ENCODE measurements at places on chromosomes 4 and X.
A peak's percentile ranks its signal among the peaks of the same experiment; 100 is the strongest.

DNA sequence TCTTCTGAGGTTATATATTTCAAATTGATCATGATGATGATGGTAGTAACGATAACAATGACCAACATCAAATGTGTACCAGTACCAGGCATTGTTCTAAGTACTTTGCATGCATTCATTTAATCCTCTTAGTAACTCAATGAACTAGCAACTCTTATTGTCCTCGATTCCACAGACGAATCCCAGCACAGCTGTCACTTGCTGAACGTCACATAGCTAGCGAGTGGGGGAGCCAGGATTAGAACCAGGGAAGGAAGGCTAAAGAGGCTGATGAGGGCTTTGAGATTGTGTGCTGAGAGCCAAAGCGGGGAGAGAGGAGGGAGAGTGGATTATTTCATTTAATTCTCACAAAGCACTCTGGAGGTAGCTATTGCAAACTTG is 103.6 kb downstream of the PHOX2B start:
- DNase-seq: no peak

DNA sequence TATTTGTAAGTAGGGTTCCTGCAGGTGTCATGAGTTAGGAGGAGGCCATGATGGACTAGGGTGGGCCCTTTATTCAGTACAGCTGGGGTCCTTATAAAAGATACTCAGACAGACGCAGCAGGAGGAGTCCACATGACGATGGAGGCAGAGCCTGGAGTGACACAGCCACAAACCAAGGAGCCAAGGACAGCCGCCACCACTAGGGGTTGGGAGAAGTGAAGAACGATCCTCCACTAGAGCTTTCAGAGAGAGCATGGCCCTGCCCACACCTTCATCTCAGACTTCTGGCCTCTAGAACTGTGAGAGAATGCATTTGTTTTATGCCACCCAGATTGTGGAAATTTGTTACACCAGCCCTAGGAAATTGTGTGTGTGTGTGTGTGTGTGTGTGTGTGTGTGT is 31.1 kb downstream of the JAKMIP1 start:
- DNase-seq: no peak

GRCh38 chr4:141652161-141652778 is 15.9 kb downstream of the IL15 start:
- DNase-seq: no peak

- no peak for DNase-seq
Measured at GRCh38 chr4:189299706-189300105, 641.0 kb upstream of the FRG1 start.

DNA sequence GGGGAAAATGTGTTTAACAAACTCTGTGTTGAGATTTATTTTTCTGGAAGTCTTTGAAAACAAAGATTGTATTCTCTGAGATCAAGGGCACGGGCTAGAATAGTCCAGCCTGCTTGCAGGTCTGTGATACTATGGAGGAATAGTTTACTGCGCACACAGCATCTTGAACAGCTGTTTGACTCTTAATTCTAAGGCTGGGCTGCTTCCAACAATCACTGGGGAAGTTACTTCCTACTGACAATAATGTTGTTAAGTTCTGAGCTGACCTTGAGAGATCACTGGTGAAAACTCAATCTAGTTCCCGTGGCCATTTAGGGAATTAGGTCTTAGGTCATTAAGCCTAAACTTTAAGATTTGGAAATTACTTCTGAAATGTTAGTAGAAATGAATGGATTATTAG is 416.1 kb upstream of the FTHL17 start:
- no peak for DNase-seq

DNA sequence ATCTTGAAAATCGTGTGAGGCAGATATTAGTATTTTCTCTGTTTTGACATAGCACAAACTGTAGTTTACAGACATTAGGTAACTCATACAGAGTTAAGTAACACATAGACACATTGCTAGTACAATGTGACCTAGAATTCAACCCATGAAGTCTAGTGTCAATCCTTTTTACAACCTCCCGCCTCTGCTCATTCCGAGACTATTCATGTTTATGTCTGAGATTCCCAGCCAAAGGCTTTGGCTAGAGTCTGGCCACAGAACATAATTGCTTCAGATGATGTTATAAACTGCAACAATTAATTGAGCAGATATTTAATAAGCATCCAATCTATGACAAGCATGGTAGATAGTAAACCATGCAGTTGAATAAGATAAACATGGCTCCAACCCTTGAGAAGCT is 841.0 kb downstream of the STIM2 start:
- DNase-seq: no peak

GRCh38 chr4:11328401-11328800 is 100.3 kb downstream of the HS3ST1 start:
- no peak for DNase-seq

- DNase-seq: no peak
Measured at GRCh38 chrX:132433001-132433400, 55.8 kb downstream of the MBNL3 start.

DNA sequence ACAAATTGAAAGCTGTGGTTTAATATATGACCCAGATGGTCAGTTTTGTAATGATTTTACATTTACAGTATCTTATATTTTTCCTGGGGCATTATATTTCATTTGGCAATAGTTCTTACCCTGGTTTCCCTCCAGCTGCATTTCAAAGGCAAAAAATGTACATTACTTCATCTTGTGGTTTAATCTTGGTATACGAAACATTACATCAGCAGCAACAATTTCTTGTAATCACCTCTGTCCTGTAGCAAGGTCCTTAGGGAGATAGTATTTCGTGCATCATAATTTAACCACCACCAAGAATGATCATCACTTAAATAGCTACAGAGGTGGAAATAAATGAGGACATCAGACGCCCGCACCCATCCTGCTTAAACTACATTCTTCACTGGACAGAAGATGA is 48.8 kb downstream of the HS6ST2 start:
- DNase-seq: no peak

DNA sequence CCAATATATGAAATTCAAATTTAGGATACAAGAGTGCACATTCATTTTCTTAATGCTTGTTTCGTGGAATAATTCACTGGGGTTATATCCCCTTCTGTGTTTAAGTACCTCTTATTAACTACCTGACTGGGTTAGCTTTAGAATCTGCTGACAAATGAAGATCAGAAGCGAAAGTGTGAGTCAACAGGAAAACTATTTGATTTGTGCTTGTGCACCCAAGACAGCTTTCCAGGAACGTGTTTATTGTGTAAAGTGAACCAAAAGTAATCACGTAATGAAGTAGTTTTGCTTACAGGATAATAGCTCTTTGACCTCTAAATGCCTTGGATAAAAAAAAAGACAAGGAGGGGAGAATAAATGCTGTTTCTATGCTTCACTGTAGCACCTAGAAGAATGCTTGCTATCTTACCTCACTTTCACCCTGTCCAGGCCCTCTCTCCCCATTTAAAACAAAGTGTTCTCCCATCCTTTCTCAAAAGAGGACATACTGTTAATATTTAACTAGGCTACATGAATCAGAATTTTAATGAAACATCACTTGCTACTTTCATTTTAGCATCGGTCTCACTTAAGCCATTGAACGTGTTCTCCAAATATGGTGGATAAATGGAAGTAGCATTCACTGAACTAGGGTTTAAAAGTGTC is 141.9 kb downstream of the THOC2 start:
- DNase-seq: peak; percentile 2

DNA sequence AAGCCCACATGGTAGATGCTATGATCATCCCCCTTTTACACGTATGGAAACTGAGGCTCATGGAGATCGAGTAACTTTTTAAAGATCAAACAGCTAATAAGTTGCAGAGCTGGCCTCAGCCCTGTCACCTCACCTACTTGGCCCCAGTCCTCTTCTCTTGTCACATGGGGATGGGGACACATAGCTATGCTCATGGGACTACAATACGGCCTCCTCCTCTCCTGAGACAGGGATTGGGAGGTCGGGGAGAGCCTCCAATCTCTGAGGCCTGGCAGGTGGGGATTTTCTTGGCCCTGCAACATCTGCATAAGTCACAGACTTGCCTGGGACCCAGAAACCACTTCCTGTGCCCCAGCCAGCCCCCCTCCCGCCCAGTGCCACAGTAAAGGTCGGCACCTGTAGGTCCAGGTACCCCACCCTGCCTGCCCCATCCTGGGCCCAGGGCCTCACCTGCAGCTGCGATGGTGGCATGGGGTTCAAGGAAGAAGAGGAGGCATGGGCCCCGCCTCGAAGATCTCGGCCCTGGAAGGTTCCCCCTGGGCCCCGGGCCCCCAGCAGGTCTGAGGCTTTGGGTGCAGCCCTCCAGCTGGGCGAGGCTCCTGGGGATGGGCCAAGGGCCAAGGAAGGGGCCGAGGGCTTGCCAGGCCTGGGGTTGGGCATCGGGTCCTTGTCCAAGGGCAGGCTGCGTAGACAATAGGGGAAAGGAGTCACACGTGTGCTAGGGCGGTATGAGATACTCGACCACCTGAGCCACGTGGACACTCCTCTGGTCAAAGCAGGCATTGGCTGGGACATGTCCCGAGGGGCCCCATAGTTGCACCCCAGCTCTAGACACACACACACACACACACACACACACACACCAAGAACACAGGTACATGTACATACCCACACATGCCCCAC is 6.4 kb downstream of the FOXP3 start:
- no peak for DNase-seq

DNA sequence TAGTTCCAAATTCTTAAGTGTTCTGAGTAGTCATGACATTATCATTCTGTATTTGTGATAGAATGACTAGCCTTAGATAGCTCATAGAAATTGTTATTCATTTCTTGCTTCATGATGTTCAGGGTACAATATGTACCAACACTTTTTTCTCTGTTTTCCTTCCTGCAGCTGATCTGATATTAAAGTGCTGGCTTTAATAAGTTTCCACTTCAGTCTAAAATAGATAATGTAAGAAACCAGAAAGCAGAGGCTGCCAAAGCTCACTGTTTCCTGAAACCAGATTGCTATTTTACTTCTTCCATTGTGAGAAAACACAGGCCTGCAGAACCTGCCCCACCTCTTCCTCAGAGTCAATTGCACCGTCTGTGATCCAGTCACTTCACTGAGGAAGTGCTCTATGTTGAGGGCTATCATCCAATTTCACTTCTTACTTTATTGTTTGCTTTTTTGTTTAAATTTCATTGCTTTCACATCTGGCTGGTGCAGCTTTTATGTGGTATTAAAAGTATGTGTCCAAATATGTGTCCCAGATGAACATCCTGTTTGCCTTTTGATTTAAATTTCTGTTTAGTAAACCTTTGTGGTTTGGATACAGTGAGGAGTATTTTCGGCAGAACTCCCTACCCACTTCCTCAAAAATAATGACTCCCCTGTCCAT is 652.1 kb downstream of the ANKRD50 start:
- DNase-seq: no peak

DNA sequence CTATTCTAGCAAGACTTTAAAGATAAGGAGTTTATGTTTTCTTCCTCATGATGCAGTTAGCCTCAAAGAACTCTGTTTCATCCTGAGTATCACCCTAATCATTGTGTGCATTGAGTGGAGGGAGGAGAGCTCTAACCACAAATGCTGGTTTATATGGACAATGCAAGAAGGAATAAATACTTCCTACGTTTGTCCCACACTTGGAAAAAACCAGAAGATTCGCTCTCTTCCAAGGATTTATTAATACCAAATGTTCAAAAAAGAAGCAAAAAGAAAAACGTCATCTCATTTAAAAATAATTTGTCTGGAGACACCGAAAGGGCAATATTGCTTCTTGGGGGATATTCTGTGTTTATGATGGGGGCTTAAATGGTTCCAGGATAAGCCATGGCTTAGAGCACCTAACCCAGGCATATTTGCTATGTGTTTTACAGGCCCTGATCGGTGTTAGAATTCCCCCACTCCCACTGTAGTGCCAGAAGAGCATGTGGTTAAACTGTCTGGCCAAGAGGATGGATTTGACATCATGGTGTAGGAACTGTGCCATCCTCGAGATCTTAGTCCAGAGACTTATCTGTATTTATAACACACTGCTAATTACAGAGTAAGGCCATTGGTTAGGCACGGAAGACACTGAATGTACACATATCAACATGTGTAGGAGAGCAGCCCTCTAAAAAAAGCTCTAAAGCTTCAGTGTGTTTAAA is 227.2 kb downstream of the ANK2 start:
- DNase-seq: no peak

DNA sequence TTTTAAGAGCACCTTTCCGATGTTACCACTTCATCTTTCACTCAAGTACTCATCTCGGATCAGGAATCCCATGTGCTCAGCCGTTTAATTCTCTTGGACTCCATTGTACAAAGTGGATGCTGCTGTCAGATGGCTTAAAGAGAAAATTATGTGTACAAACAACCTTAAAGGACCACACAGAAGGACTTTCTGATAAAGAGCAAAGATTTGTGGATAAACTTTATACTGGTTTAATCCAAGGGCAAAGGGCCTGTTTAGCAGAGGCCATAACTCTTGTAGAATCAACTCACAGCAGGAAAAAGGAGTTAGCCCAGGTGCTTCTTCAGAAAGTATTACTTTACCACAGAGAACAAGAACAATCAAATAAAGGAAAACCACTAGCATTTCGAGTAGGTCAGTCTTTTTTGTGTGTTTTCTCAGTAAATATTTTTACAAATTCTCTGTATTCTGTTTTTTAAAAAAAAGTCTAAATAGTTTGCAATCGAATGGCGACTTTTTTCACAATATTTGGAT is 20.1 kb downstream of the MMAA start:
- no peak for DNase-seq

- no peak for DNase-seq
Measured at GRCh38 chr4:155509555-155509954, 132.8 kb upstream of the MAP9 start.

DNA sequence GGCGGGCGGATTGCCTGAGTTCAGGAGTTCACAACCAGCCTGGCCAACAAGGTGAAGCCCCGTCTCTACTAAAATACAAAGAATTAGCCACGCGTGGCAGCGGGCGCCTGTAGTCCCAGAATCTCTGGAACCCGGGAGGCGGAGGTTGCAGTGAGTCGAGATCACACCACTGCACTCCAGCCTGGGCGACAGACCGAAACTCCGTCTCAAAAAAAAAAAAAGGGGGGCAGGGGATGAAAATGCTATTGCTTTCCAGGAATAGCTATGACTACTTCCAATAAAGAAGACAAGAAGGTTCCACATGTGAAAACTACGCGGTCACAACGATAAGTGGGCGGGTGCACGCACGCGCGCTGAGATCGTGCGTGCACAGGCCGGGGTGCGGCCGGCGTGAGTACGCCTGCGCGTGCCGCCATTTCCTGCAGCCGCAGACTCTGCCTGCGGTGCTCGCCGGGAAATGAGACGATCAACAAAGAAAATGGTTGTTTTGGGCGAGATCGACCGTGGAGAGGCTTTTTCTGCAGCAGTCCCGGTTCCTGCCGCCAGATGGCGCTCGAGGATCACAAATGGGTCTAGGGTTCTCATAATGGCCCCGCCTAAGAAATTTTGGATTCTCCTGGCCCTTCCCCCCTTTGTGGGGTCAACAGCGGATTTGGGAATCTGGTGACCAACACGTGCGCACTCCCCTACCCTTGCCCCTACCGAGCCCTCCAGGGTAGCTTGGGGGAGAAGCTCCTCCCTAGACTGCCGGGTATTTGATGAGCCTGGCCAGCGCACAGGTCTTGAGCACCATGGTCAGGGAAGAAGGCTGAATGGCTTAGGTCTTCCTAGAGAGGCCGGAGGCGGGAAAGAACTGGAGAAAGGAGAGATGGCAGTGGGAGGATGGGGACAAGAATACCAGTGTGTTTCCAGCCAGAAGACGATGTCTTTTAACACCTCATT is 35.1 kb downstream of the PNMA5 start:
- peak; percentile 72 for DNase-seq

Data from right renal cortex interstitium (tissue), 3 donors.